ENCODE measurements at places on chromosomes 4 and X.

GRCh38 chr4:112938461-112939058 is 110.9 kb upstream of the ANK2 start:
- no peak for DNase-seq

DNA sequence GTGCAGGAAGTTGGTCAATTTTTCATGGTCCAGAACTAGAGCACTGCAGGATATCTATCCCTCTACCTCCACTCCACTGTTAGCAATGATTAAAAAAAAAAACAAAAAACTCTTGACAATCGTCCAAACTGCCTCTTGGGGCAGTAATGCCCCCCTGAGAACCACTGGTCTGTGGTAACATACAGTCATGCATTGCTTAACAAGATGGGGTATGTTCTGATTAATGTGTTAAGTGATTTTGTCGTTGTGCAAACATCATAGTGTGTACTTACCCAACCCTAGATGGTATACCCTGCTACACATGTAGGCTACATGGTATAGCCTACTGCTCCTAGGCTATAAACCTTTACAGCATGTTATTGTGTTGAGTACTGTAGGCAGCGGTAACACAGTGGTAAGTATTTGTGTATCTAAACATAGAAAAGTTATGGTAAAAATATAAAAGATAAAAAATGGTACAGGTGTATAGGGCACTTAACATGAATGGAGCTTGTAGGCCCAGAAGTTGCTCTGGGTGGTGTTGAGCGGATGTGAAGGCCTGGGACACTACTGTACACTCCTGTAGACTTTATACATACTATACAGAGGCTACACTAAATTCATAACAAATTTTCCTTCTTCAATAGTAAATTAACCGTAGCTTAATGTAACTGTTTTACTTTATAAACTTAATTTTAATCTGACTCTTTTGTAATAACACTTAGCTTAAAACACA is 34.1 kb downstream of the ART3 start:
- no peak for DNase-seq

- no peak for DNase-seq
Measured at GRCh38 chrX:97629597-97629985, 745.9 kb downstream of the RPA4 start.

- DNase-seq = no peak
Measured at GRCh38 chr4:52244848-52245247, 193.7 kb downstream of the SPATA18 start.

GRCh38 chr4:177464026-177464425 is 21.8 kb upstream of the AGA start:
- DNase-seq = no peak

DNA sequence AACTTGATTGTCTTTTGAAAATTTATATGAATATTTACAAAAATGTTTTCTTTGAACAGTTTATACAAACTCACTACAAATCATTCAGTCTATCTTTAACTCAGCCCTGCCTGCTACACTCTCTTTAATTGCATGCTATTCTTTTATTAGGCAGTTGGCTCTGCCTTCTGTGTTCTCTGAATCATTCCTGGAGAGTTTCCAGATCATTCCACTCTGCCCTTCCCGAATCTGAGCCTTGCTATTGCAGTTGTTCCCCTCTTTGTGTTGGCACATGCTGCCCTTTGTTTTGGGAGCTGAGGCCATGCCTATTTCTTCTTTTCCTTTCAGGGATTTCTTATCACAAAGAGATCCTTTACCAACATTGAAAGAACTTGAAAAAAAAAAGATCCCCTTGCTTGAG is 8.7 kb upstream of the TECRL start:
- DNase-seq = no peak

DNA sequence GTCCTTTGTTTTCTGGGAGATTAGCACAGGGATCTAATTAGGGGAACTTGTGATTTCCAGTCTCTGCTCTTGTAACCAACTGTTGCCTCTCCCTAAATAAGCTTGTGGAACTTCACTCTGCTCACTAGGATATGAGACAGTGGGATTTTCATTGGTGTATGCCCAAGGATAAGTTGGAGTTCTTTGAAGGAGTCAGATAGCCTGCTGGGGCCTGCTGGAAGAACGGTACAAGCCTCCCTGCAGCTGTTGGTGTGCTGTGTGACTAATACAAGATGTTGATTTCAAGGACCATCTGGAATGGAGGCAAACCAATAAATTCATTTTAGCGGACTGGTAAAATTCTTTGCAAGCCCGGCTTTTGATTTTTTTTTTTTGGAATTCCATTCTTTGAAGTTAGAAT is 167.0 kb downstream of the AASDH start:
- no peak for DNase-seq

- DNase-seq = peak; percentile 15
Measured at GRCh38 chr4:104491481-104492182, 3.1 kb downstream of the CXXC4 start.

GRCh38 chr4:148089624-148090023 is 352.6 kb downstream of the NR3C2 start:
- DNase-seq = no peak

DNA sequence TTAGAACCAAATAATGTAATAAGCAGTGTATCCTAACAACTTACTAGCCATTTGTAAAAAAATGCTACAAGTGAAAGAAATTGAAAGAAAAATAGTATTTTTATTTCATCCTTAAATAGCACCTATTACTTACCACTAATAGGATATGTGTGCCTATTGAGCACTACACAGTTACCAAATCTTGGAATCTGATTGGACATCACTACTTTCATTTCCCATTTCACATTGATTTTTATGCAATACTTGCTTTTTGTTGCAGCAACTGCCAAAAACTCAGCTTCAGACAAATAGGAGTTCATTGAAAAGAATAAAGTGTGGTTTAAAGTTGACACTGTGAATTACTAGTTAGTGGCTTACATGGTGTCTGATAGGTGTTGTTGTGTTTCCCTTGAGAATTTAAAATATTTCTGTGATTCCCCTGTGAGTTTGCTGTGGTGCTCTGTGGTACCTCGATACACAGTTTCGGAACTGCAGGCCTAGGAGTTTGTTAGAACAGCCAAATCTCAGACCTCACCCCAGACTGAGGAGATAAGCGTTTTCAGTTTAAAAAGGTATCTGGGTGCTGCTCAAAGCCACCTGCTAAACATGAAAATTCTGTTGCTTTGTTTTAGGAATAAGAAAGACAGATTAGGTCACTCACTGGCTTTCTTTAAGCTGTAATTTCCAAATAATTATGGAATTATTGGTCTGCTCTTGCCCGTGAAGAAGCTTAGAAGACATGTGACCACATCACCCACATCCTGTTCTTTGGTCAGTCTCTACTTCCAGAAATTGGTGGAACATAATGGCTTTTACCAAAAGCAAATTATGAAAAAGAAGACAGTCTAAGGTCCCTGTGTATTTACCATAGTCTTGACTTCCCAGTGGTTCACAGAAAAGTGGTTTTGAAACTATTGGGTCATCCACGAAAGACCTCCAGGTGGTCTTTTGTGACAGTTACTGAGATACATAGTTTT is 97.8 kb downstream of the SYTL5 start:
- no peak for DNase-seq

- no peak for DNase-seq
Measured at GRCh38 chr4:109319156-109319555, 16.7 kb upstream of the COL25A1 start.

- DNase-seq = peak; percentile 6
Measured at GRCh38 chr4:87848622-87849351, 16.0 kb downstream of the MEPE start.

GRCh38 chr4:76589402-76589801 is 154.4 kb downstream of the SHROOM3 start:
- no peak for DNase-seq

DNA sequence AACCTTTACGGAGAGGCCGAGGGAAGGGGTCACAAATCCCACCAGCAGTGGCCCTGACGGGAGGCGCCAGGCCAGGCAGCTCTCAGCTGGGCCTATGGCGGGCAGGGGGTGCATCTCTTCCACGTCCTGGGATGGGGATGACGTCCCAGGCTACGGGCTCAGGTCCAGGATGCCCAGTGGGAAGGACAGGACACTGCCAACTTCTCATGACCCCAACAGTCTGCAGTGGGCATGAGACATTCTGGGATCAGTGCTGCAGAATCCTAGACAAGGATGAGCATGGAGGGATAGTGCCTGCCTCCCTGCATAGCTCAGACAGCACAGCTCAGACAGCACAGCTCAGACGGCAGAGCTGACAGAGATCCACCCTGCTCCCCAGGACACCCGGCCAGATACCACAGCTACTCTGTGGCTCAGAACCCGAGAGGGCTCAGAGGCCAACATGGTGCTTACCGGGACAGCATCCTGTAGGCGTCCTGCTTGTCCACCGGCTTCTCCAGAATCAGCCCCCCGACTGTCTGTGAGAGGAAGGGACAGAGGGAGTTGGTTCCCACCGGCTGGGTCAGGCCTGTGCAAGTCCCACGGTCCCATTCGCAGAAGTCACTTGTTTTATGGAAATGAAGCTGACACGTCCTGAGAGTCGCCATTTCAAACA is 17.3 kb downstream of the ASMTL start:
- no peak for DNase-seq

DNA sequence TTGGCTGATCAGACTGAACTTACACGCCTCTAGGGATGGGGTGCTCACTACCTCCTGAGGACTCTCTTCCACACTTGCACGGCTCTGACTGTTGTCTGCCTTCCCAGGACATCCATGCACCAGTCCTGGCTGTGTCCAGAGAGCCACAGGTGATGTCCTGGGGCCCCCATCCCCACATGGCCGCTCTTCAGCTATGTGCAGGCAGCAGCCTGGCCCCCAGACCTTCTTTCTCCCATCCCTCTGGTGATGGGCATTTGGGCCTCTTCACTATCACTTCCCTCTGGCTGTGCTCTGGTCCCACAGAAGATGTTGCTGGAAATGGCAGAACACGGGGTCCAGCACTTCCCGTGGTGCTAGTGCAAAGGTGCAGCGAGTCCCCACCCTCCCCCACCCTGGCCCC is 40.9 kb upstream of the HMX1 start:
- DNase-seq = no peak

- no peak for DNase-seq
Measured at GRCh38 chrX:111101580-111101979, 5.6 kb downstream of the PAK3 start.

DNA sequence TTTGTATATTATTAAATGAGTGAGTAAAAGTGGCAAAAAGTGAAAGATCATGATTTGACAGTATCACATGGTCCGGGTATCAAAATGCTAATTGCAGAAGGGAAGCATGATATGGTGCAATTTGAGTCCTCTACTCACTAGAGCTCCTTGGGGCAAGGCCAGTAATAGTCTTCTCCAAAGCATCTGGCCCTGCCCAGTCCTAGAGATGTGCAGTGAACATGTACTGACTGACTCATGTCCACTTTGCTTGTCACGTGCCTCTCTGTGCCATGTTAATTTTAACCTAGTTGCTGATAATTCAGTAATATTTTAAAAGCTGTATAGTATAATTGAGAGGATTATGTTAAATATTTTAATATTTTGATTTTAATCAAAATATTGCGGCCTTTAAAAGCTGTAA is 54.6 kb upstream of the TENM3 start:
- DNase-seq = no peak

GRCh38 chr4:5185551-5185950 is 134.3 kb downstream of the STK32B start:
- DNase-seq = no peak

GRCh38 chr4:7513671-7514070 is 78.9 kb upstream of the PSAPL1 start:
- no peak for DNase-seq

DNA sequence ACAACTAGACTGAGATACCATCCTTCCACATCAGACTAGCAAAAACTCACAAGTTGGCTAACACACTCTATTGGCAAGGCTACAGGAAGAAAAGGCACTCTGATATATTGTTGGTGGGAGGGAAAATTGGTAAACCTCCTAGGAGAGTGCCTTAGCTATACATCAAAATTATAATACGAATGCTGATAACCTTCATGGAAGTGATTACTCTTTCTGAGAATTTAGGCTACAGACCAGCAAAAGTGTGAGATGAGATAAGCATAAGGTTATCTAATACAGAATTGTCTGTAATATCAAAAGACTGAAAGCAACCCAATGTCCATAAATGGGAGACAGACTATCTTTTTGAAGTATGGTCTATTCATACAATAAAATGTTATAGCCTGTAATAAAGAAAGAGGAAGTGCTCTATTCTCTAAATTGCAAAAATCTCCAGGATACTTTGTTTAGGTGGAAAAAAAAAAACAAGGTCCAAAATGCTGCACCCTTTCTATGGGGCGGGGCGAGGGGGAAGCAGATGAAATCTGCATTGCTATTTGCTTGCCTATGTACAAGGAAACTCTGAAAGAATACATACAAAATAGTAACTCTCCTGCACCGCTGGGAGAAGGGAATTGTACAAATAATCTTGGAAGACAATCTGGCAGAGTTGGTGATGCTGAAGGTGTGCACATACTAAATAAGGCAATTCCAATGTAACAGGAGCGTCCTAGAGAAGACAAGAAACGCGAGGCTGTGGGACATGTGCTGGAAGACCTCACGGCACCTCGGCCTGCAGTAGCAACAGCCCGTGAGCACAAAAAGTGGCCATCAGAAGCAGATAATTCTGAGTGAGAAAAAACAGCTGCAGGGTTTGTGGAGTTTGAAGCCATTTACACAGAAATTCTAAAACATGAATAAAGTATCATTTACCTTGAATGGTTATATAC is 109.7 kb downstream of the AFAP1 start:
- DNase-seq = no peak

DNA sequence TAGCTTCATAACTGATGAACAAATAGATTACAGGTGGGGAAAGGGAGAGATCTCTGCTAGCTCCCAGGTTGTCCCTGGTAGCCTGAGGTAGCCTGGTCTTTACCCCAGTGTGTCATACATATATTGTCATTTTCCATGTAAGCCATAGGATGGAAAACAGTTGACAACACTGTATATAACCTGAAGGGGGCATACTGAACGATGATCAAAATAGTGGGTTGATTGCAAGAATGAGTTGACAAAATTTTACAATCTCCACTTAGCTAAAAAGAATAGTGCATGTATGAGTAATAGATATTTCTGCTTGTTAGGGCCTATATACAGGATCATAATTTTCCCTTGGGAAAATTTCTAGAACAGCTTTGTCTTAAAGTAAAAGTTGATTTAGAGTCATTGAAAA is 304.1 kb upstream of the HAND2 start:
- no peak for DNase-seq

GRCh38 chr4:12041828-12042227 is 613.1 kb upstream of the HS3ST1 start:
- no peak for DNase-seq

DNA sequence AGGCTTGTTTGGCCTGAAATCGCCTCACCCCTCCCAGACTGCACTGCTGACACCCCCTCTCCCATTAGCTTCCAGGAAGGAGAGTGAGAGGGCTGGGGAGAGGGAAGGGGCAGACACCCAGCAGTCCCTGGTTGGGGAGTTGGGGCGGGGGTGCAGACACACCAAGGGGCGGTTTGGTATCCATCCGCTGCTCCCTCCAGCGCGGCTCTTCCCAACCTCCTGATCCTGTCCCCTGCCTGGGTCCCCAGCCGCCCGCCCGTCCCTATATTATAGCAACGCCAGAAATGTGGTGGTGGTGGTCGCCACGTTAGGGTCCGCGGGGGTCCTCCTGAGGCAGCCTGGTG is 24.9 kb downstream of the GPRASP3 start:
- no peak for DNase-seq

DNA sequence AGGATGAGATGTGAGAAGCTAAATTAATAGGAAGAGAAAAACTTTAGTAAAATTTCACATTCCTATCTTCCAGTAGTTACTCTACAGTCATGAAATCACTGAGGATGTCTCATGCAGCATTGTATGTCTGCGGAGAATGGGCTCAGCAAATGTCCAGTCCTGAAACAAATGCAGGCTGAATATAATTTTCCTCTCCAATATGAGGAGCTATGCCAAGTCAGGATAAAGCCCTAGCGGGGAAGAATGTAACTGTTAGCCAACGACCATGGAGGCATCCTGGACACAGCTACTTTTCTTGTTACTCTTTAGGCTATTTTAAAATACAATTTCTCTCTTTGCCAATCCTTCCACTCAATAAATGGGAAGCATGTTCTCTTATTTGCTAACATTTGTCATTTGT is 127.7 kb downstream of the PRKX start:
- DNase-seq = no peak
